ENCODE measurements at places on chromosomes 12 and 14. TPM values are rescaled to one million over a fixed set of nuclear protein-coding genes. Genes with fewer than 3 reads are reported as not detected.

TAS2R43 gene
- total RNA-seq: 0.57 TPM

CPNE6 gene
- not detected for total RNA-seq

SLC17A8 gene
- total RNA-seq: 0.08 TPM

CNTN1 gene
- total RNA-seq: 93.7 TPM

LBHD2 gene
- not detected for total RNA-seq

EFCAB11 gene
- total RNA-seq: 3.9 TPM

PRIMA1 gene
- total RNA-seq: 4.2 TPM

TAS2R42 gene
- total RNA-seq: not detected

TC2N gene
- total RNA-seq: 81.7 TPM

VRK1 gene
- total RNA-seq: 31.7 TPM

NTF3 gene
- total RNA-seq: 9.9 TPM

PPP1R1A gene
- 25.2 TPM for total RNA-seq

ZC2HC1C gene
- total RNA-seq: 1.5 TPM

SIX1 gene
- total RNA-seq: 0.07 TPM

CLMN gene
- total RNA-seq: 8.7 TPM

POTEG gene
- total RNA-seq: not detected

PRB2 gene
- total RNA-seq: not detected

MARCHF9 gene
- 7.7 TPM for total RNA-seq

IGF1 gene
- 29.6 TPM for total RNA-seq

P2RX2 gene
- not detected for total RNA-seq

C12orf54 gene
- total RNA-seq: 1.3 TPM

HAL gene
- total RNA-seq: 0.23 TPM

GDF3 gene
- total RNA-seq: 0.23 TPM

RGS6 gene
- 1.1 TPM for total RNA-seq

EML5 gene
- 37.0 TPM for total RNA-seq

SPX gene
- total RNA-seq: 0.56 TPM

TRIM9 gene
- 1.2 TPM for total RNA-seq

VTI1B gene
- total RNA-seq: 65.9 TPM

A2ML1 gene
- total RNA-seq: 0.20 TPM

GYS2 gene
- not detected for total RNA-seq

PTPN6 gene
- total RNA-seq: 5.8 TPM

ALDH1L2 gene
- 0.92 TPM for total RNA-seq

CATSPERB gene
- 0.28 TPM for total RNA-seq

E2F7 gene
- total RNA-seq: 0.17 TPM

OTOGL gene
- total RNA-seq: 0.11 TPM

RHOJ gene
- 16.1 TPM for total RNA-seq

NUAK1 gene
- total RNA-seq: 7.0 TPM

DRAM1 gene
- total RNA-seq: 9.3 TPM

ZCRB1 gene
- total RNA-seq: 50.9 TPM

DDX54 gene
- 57.9 TPM for total RNA-seq

PLBD1 gene
- total RNA-seq: 6.2 TPM

CACNA2D4 gene
- total RNA-seq: 2.2 TPM

Data from ovary (tissue), 10 donors.